ENCODE measurements at places on chromosomes 5 and 9.

DNA sequence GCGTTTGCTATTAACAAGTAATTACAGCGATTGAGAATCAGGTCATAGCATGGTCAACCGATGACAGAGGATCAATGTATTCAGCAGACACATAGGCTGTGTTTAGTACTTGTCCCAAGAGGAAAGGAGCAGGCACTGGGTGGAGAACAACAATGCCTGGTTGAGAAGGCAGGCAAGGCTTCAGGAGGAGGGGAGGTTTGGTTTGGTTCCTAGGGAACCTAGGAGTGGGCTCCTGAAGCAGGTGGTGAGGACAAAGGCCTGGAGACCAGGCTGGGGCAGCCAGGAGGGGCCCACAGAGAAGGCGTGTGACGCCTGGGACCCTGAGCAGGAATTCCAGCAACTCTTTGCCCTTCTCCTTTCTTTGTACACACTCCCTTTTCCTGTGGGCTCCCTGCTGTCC, 195.6 kb downstream of the SPOCK1 start:
- no peak for DNase-seq

DNA sequence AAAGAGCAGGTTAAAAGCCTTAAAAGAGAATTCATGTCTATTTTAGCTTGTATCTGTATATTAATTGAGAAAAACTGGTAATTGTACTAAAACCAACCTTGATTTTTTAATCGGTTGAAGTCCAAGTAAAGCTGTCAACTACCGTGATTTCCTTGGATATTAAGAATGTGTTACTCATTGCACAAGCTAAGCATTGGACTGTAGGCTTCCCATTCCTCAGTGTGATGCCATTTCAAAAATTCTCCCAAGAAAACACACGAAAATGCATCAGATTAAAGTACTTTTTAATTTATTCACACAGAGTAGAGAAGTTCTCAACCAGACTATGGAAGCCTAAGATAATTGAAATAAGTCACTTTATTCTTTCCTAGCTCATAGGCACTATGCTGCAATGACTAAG, 761.4 kb upstream of the TYRP1 start:
- no peak for DNase-seq

DNA sequence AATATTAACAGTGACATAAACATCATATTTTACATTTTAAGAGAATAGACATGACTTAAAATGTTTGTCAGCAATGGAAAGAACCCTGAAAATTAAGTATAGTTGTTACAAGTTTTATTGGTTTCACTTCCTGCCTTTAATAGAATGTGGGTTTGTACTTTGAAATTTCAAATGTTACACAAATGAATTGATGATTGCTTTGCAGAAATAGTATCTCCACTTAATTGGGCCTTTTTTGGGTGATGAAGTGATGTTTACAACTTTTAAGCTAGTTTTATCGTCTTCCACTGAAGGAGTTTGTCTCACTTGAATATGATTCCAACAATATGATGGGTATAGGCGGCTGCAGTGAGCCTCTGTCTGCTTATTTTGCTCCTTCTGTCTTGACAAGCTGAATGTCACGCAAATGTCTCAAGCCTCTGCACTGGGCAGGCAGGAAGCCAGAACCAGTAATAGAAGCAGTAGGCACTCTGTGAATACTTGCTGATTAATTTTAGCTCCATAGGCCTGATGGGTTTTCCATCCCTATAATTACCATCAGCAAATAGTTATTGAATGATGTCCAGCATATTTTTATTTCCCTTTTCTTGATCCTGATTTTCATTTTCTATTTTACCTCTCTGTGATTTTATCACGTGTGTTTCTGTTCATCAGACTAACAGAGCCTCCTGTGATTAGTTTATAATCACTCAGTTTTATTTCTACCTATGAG, 10.6 kb upstream of the NR3C1 start:
- DNase-seq, result no peak

- DNase-seq, result no peak
Observed at GRCh38 chr5:75509956-75510355, 1.5 kb downstream of the CERT1 start.

GRCh38 chr5:167819406-167819805, 472.0 kb upstream of the WWC1 start:
- no peak for DNase-seq

- no peak for DNase-seq
Observed at GRCh38 chr9:70406434-70406862, 8.0 kb downstream of the KLF9 start.

DNA sequence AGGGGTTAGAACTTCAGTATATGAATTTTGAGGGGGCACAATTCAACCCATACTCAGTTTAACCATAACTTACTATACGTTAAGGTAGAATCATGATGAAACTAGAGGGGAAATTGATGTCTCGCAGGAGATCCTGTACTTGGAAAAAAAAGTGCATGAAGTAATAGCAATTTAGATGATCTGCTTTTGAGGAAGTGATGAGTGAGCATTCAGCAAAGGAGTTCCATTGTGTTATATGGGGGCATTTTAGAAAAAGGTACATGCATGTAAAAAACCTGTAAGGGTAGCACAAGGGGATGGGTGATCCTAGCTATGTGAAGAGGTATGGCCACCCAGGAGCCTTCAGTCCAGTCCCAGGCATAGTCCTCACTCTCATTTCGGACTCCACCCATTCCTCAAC, 14.8 kb upstream of the TMC1 start:
- no peak for DNase-seq

GRCh38 chr9:116115761-116116353, 37.7 kb upstream of the PAPPA start:
- peak; percentile 24 for DNase-seq

- no peak for DNase-seq
Observed at GRCh38 chr9:16458696-16459420, 411.6 kb downstream of the BNC2 start.

GRCh38 chr5:6638236-6638635, 5.0 kb downstream of the SRD5A1 start:
- DNase-seq, result no peak

DNA sequence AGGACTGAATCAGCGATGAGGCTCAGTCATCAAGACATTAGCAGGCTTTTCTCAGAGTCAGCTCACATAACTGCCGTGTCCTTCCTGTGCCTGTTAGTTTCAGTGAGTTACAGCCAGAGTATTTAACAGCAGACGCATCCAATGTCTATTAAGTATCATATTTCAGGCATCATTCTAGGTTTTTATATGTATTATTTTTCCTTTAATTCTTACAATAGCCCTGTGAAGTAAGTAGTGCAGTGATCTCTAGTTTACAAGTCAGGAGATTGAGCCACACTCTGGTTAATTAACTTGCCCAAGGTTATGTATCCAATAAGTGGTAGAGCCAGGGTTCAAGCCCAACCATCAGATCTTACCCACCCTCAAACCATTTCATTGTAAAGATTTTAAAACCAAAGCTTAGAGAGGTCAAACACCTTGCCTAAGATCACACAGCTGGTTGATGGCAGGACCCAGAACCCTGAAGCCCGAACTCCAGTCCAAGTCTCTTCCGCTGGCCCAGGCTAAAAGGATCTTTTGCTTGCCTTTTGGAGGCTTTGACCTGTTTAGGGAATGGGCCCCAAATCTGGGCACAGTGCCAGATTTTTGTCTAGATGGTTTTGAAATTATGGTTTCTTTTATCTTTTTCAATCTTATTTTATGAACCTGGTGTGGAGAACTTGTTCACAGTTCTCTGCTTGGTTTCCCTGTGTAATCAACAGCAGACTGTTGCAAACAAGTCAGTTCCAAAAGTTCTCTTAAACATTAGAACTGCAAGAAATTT, 261.2 kb upstream of the CLINT1 start:
- no peak for DNase-seq

GRCh38 chr5:122656160-122656559, 118.7 kb upstream of the SNX2 start:
- DNase-seq, result no peak

DNA sequence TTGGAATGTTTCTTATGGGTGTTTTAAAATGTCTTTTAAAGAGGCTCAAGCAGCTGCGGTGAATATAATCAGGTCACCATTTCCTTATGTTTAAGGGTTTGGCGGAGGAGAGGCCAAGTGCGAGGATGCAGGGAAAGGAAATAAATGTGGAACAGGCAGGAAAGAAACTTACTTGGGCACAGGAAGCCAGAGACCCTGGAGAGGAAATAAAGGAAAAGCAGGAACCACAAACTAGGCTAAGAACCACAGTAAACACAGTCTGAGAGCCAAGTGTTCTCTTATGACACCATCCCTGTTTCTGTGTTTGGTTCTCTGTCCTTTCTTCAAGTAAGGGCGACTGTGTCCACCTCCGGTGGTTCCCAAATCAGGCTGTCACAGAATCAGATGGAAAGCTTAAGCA, 166.5 kb downstream of the C9orf152 start:
- DNase-seq, result no peak

Data from femur (tissue), 1 donor.